ENCODE measurements at places on chromosomes 6 and 20.

GRCh38 chr6:37442416-37443215, 9.6 kb downstream of the CMTR1 start:
- no peak for DNase-seq

GRCh38 chr20:51352791-51353190, 189.7 kb downstream of the NFATC2 start:
- DNase-seq, result no peak

DNA sequence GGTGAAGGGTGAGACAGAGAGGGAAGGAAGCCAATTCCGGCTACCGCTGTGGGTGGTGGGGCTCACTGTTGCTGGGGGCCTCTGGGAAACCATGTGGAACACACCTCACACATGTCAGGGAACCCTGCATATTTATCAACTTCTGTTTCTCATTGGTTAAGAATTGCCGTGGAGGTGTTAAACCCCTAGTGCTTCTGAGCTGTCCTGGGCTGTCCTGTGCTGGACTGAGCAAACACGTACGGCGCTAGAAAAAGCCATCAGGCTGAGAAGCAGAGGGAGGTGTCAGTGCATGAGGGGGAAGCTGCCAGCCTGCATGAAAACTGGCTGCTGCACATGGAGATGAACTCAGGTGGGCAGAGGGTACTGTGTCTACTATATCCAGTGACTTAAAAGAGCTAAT, 103.9 kb upstream of the JAG1 start:
- no peak for DNase-seq

DNA sequence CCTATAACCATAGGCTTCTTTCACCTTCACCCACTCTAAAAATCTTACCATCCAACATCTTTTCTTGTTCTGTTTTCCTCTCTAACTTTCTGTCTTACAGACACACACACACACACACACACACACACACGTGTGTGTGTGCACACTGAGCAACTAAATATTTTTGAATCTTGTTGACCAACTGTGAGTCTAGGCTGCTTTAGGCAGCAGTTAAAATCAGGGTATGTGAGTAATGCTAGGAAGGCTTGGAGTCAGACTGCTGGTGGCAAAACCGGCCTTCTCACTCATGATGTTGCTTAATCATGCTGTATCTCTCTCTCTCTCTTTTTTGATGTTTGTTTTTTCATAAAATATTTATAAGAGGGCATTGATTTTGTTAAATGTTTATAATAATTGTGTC, 103.1 kb upstream of the TBX18 start:
- DNase-seq, result no peak

DNA sequence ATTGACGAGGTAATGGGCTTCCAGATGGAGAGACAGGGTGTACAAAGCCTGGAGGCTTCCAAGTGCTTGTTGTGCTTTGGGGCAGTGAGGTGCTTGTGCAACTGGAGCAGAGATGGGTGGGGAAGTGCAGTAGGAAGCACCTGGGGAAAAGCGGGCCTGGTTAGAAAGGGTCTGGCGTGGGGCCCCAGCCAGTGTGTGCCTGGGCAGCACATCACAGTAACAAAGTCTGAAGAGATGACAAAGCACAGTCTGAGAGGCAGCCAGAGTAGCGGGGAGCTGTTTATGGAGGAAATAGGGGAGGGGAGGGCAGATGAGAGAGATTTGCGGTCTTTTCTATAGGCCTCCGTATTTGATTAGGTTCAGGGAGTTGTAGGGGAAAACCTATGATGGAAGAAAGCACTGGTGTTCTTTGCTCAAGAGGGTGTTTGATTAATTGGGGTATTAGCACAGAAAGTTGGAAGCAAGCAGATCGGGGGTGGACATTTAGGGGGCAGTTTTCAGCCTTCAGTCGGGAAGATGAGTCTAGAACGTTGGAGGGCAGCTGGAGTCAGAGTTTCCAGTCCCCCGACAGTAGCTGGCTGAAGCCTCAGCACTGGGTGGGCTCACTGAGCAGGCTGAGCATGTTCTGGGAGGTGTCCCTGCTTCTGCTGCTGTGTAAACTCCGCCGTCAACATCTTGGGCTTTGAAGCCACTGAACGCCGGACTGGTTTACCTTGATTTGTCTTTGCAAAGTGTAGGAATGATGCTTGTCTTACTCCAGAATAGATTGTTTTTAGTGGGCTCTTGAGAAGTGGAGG, 15.5 kb upstream of the MROH8 start:
- no peak for DNase-seq

DNA sequence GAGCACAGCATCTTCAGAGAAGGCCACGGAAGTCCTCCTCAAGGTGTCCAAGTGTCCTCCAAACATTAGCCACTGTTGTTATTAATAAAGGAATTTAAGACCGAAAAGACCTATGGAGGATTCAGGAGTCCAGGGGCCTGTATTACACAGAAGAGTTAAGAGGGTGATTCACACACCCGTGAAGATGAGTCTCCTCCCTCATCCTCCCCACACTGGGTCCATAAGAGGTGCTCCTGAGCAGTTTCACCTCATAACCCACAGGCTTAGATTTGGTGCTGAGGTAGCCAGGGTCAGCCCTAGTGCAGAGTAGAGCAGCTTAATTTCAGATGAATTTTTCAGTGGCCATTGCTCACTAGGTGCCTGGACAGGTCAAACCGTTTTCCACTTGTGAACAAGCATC, 65.3 kb downstream of the PRR18 start:
- no peak for DNase-seq

GRCh38 chr6:49698478-49698877, 14.9 kb downstream of the CRISP2 start:
- no peak for DNase-seq

DNA sequence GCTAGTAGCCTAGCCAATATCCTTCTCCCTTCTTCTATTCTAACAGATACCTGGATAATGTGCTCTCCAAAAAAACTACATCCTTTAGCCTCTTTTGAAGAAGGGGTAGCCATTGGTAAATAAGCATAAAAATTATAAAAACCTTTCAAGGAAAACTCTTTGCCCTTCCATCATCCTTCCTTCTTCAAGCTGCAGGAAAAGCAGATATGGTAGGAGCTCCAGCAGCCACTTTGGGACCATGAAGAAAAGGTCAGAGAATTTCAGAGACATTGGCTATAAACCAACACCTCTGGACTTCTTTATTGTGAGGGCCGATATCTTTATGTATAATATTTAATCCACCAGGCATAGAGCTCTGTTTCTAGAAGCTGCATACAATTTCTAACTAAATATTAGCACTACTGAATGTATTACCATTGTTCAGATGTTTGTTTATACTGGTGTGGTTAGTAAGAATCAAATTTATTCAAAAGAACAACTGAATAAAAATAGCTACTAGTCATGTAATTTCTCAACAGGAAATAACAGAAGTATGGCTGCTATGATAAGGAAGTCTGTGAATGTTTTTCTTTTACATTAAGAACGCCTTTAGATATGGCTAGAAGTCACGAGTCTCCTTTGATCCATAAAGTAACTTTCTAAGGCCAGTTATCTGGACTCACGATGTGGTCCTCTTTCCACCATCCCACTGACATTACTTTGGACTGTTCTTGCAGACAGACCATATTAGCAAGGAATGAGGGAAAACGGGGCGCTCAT, 32.2 kb downstream of the MYLK4 start:
- no peak for DNase-seq

- no peak for DNase-seq
Measured at GRCh38 chr6:147510929-147511590, 2.6 kb downstream of the SAMD5 start.

GRCh38 chr6:119459207-119459974, 109.8 kb upstream of the MAN1A1 start:
- no peak for DNase-seq

- DNase-seq, result no peak
Measured at GRCh38 chr20:63402860-63403220, 41.7 kb upstream of the CHRNA4 start.

DNA sequence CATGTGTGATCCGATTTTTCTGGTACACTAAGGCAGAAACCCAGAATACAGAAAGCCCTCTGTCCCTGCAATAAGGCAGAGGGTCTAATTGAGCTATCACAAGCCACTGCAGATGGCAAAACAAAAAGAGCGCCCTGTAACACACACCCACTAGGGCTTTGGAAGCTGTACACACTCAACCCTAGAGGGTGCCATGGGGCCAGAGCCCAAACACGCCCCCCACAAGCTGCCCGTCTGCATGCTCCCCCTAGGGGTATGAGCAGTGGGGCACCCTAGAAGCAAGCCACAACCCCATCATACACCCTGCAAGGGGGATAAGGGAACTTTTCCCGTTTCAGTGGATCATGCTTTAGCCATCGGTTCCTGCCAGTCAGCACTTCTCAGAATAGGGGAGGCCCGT, 62.2 kb upstream of the PDE10A start:
- DNase-seq, result no peak

- no peak for DNase-seq
Measured at GRCh38 chr6:8000188-8000596, 64.0 kb downstream of the BLOC1S5 start.

GRCh38 chr6:6811128-6812009, 222.8 kb downstream of the LY86 start:
- DNase-seq, result no peak

GRCh38 chr20:57470666-57471495, 54.1 kb downstream of the CTCFL start:
- no peak for DNase-seq

Data from activated CD8-positive, alpha-beta memory T cell treated with anti-CD3 and anti-CD28 coated beads for 1 hour (primary cell).